ENCODE measurements at places on chromosomes 4 and X.

DNA sequence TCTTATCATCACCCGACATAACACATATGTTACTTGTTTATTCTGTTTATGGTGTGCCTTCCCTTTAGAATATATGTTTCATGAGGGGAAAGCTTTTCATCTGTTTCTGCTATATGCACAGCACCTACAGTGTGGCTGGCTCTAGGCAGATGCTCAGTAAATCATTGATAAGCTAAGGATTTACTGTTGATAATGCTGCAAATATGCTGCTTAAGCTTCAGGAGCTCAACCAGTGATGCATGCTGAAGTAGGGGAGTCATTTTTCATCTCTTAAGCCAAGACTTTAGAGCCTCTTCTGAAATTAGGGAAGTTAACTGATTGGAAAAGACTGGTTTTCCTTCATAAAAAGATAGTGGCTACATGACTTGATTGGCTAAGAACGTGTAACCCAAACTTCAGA, 16.4 kb downstream of the FAT4 start:
- no peak for DNase-seq

DNA sequence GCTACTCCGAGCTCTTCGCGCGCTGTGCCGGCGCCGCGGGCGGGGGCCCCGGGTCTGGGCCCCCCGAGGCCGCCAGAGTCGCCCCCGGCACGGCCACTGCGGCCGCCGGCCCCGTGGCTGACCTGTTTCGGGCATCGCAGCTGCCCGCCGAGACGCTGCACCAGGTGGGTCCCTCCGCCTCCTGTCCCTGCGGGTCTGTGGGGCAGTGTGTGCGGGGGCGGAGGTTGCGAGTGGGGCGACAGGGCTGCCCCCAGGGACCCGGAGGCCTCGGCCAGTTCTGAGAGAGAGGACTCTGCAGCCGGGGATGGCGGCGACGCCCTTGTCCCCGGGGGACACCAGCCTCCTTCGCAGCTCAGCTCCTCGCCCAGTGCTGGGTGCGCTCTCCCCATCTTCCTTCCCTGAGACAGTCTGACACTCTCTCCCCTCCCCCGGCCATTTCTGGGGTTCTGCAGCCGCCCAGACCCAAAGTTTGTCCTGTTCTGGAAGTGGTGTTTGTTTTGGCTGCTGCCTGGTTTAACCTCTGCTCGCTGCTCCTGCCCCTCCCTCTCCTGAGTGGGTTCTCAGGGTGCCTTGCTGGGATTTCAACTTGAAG, 609 bp downstream of the REPS2 start:
- no peak for DNase-seq

DNA sequence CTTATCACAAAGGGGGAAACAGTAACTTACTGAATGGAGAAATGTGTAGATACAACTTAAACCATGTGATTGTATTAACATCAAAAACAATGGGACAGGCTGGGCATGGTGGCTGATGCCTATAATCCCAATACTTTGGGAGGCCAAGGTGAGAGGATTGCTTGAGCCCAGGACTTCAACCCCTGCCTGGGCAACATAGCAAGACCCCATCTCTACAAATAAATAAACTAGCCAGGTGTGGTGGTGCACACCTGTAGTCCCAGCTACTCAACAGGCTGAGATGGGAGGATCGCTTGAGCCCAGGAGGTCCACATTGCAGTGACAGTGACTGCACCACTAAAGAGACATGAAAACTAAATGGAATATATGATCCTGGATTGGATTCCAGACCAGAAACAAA, 26.4 kb downstream of the TMEM184C start:
- DNase-seq: no peak

GRCh38 chrX:12962041-12962504, 12.8 kb upstream of the TMSB4X start:
- no peak for DNase-seq

DNA sequence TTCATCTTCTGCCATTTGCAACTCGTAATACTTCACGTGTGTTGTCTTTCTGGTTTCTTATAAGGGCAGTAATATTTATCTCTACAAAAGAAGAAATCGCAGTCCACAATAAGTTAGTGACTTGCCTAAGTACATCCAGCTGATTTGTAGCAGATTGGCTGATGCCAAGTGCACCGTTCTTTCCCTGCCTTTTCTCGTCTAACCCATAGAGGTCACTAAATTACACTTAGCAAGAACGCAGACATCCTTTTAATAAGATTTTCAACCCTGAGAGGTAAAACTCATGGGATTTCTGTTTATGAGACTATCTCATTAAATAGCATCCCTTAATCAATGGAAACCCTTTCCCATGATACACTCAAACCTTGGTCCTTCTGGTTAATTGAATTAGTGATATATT, 408.6 kb upstream of the ACTRT1 start:
- DNase-seq: no peak

GRCh38 chrX:136879001-136879687, 1.4 kb downstream of the RBMX start:
- no peak for DNase-seq

DNA sequence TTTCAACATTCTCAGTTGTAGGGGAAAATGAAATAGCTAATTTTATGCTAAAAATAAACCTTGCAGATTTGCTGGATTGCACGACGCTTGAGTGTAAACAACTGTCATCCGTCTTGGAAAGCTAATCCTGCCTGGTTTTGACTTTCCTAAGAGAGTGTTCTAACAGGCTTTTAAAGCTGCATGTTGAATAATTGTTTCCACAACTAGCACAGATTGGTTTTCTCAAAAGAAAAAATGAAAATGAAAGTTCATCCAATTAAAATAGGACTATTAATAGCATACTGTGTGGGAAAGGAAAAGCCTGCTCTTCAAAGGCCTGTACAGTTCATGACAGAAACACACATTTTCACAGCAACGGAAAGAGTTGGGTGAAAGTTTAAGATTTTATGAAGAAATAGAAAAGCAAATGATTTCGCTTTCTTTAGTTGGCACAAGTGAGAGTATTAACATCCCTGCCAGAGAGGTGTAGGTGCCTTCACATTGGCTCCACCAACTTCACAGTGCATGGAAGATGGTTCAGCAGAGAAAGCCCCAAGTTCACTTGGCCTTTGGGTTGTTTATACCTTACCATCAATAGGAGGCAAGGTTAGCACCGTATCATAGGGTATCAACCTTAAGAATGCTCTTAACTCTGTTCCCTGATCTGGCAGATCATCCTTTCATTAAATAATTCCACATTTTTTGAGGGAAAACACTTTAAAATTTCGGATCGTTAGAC, 140.0 kb upstream of the GUCY1A1 start:
- DNase-seq: no peak

DNA sequence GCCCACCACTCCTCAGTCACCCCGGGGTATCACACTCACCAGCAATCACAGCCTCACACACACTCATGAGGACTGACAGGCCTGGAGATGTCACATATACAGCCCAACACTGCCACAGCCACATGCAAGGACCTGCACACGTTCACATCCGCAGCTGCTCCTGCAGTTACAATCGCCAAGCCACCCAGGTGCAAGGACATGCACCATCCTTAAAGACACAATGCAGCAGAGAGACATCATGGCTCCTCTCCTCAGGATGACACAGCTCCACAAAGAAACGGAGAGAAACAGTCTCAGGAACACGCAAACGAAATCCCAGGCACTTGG, 1.1 kb downstream of the PCSK1N start:
- DNase-seq: no peak

GRCh38 chrX:7127056-7127455, 20.5 kb upstream of the STS start:
- no peak for DNase-seq

All from brain pericyte (primary cell).